ENCODE measurements at places on chromosomes 13 and 19. TPM values are rescaled to one million over a fixed set of nuclear protein-coding genes. Genes with fewer than 3 reads are reported as not detected.

DNA sequence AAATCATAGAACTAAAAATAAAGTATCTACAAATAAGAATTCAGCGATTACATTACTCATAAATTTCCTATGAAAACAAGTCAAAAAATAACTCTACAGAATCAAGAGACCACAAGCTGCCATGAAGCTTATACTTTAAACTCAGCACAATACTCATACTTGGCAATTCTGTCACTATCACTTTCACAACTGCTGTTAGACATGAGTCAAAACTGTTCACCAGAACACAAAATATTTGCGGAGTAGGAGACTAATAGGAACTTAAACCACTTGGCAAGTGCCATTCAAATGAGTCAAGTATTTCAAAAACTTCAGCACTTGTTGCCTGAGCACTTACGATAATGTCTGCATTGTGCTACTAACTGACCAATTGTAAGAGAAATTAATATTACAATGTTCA, 387.8 kb upstream of the GPC6 start:
- DNase-seq, result peak; percentile 83

GRCh38 chr13:56861476-56861875, 279.2 kb upstream of the PRR20A start:
- no peak for DNase-seq

- no peak for DNase-seq
Observed at GRCh38 chr13:113488283-113488682, 2.2 kb downstream of the DCUN1D2 start.

DNA sequence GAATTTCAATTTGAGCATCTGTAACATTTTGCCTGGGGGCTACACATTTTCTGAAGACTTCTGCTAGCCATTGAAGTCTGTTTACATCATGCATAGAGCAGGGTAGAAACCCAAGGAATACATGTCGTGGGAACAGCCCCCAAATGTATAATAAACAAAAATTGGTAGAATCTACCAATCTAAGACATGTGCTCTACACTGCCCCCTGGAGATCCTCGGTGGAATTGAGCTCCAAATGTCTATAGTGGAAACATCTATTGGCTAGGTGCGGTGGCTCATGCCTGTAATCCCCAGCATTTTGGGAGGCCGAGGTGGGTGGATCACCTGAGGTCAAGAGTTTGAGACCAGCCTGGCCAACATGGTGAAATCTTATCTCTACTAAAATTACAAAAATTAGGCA, 57.3 kb downstream of the MBD3L2B start:
- DNase-seq, result no peak

GRCh38 chr13:110907951-110908898, 6.6 kb downstream of the ANKRD10 start:
- DNase-seq, result peak; percentile 94

DNA sequence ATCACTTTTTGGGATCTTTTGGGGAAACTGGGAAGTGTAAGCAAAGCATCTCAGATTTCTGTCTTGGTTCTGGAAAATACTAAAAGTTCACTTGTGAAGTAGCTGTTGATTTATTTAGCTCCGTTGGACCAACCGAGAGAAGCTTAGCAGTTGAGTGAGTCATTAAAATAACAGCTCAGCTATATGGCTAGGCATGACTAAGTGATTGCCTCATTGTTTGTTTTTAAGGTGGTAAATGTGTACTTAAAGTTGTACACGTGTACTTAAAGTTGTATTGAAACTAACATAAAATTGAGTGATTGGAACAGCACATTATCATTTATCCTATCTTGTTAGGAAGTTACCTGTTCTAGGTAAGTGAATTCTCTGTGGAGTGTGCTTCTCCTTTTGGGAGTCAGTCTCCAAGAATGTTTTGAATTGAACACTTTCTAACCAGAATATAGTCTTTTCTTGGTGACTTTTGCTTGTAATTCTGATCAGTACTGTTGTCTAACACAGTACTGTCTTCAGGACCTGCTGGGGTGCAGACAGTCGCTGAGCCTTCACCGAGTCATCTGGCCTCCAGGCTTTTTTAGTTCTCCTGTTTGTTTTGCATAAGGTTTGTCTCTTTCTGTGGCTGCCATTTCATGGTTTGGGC, 2.9 kb upstream of the DCUN1D2 start:
- DNase-seq, result peak; percentile 96

DNA sequence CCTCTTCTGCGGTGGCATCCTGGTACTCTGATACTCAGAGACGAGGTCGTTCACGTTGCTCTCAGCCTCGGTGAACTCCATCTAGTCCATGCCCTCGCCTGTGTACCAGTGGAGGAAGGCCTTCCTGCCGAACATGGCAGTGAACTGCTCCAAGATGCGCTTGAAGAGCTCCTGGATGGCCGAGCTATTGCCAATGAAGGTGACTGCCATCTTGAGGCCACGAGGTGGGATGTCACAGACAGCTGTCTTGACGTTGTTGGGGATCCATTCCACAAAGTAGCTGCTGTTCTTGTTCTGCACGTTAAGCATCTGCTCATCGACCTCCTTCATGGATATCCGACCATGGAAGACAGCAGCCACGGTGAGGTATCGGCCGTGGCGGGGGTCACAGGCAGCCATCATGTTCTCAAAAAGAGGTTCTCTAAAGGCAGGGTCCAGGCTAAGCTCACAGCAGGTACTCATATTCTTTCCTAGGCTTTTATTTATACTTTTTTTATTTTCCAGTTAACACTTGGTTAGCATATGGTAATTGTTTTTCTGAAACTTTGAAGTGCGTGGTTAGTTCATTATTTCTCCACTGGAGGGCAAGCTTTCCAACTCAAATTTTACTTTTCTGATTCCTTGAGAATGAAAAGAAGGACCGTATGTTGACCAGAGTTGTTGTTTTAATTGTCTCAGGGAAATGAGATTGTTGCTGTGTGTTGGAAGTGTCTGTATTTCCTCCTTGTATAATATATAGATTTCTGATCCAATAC, 72.4 kb upstream of the RGCC start:
- no peak for DNase-seq

DNA sequence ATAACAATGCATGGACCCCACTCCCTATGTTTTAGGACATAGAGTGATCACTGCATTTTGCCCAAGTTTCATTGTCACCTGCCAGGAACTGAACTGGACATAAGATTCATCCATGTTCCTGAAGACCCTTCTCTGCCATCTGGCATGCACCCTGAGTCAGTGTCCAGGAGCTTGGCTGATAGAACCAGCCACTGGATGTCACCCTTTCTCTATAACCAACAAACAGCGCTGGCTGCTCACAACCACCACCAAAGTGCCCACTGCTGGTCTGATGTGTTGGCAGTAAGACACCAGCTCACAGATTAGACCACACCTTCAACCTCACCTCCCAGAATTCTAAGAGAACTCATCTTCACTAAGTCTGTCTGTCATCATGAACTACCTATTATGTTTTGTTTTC, 333.4 kb downstream of the ITGBL1 start:
- peak; percentile 61 for DNase-seq

DNA sequence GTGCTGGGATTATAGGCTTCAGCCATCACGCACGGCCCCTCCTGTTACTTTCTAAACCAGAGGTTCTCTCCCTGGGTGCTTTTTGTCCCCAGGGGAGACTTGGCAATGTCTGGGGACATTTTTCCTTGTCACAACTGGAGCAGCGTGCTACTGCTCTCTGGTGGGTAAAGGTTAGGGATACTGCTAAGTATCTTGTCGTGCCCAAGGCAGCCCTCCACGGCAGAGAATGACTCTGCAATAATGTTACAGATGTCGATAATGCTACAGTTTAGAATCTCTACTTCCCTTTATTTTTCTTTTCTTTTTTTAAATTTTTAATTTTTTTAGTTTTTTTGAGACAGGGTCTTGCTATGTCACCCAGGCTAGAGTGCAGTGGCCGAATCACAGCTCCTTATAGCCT, 38.0 kb downstream of the ADGRE1 start:
- DNase-seq, result no peak

GRCh38 chr13:113077953-113078901, 27.4 kb upstream of the F7 start:
- no peak for DNase-seq

- DNase-seq, result no peak
Observed at GRCh38 chr19:10553943-10554381, 10.3 kb downstream of the ATG4D start.

GRCh38 chr13:75996582-75996981, 360.5 kb downstream of the LMO7 start:
- DNase-seq, result no peak

GRCh38 chr19:38706792-38707511, 37.3 kb downstream of the CAPN12 start:
- DNase-seq, result no peak

DNA sequence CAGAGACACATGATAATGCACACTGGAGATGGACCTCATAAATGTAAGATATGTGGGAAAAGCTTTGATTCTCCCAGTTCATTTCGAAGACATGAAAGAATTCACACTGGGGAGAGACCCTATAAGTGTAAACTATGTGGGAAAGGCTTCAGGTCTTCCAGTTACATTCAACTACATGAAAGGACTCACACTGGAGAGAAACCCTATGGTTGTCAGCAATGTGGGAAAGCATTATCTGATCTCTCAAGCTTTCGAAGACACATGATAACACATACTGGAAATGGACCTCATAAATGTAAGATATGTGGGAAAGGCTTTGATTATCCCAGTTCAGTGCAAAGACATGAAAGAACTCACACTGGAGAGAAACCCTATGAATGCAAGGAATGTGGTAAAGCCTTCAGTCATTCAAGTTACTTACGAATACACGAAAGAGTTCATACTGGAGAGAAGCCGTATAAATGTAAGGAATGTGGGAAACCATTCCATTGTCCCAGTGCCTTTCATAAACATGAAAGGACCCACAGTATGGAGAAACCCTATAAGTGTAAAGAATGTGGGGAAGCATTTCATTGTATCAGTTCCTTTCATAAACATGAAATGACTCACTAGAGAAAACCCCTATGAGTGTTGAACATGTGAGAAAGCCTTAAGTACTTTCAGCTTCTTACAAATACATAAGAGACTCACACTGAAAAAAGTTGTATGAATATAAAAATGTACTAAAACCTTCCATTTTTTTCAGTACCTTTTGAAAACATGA, 14.7 kb downstream of the ZNF441 start:
- no peak for DNase-seq

GRCh38 chr19:35756377-35757230, at the start of gene HSPB6:
Gene HSPB6, minus strand, starts transcription at chr19:35757029. Its CDS starts 21 bp downstream, at chr19:35757008.
- no peak for DNase-seq

- no peak for DNase-seq
Observed at GRCh38 chr13:99749271-99750019, 222.1 kb downstream of the ZIC5 start.

DNA sequence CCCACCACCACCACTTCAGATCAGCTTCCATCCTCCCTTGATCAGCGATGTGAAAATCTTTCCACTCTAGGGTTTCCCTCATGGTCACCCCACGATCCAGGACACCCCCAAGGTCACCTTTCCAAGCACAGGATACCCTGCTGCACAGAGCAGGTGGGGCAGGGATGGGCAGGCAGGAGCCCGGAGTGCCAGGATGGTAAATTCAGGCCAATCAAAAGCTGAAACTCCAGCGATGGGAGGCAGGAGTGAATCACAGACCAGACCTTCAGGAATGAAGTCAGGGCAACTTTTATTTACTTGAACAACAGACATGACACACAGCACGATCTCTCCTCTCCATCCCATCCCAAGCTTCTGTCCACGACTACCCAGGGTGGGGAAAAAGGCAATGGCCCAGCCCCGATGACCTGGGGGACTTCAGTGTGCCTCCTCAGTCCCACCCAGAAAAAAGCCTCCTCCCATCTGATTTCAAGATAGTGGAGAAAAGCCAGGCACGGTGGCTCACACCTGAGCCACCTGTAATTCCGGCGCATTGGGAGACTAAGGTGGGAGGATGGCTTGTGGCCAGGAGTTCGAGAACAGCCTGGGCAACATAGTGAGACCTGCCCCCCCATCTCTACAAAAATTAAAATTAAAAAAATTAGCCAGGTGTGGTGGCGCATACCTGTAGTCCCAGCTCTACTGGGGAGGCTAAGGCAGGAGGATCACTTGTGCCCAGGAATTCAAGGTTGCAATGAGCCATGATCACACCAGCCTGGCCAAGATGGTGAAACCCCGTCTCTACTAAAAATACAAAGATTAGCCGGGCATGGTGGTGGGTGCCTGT, 39.2 kb downstream of the ZSWIM4 start:
- peak; percentile 62 for DNase-seq

GRCh38 chr13:113035213-113035800, 66.3 kb downstream of the MCF2L start:
- no peak for DNase-seq

GRCh38 chr19:48368936-48369335, 4.8 kb downstream of the SYNGR4 start:
- no peak for DNase-seq

GRCh38 chr19:6060600-6061375, 49.5 kb downstream of the RFX2 start:
- DNase-seq, result peak; percentile 100

GRCh38 chr13:101499406-101499805, 46.9 kb downstream of the ITGBL1 start:
- no peak for DNase-seq

DNA sequence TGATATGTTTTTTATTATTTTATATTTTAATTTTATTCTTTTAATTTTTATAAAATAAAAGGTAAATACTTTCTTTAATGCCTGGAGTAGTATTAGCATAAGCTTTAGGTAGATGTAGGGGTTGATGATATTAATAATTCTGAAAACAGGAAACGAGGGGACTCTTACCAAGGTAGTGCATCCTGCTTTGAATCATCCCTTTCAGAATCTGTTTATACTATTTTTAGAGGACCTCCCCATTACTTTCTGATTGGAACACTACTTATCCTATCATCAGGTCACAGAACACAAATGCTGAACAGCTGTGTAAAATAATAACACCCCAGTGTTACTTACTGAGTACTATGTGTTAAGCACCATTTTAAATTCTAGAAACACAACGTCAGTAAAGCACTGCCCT, 27.3 kb downstream of the COG6 start:
- DNase-seq, result no peak

GRCh38 chr13:51396352-51396751, 56.5 kb downstream of the INTS6 start:
- DNase-seq, result no peak

The ZNF763 gene
- 1.1 TPM for total RNA-seq

The SPACA4 gene
- not detected for total RNA-seq

The ERICH4 gene
- not detected for total RNA-seq

The CACNG6 gene
- 6.3 TPM for total RNA-seq

The FSD1 gene
- total RNA-seq, result 61.1 TPM

The CYP4F8 gene
- total RNA-seq, result not detected

The DOHH gene
- 18.0 TPM for total RNA-seq

The MUC16 gene
- 0.02 TPM for total RNA-seq

The PSG6 gene
- total RNA-seq, result not detected

The EVI5L gene
- total RNA-seq, result 20.2 TPM

The PSPN gene
- total RNA-seq, result 1.8 TPM
